T-cell (primary cell): ENCODE measurements at places on chromosomes 2 and 18. TPM values are rescaled to one million over a fixed set of nuclear protein-coding genes. Genes with fewer than 3 reads are reported as not detected.

DNA sequence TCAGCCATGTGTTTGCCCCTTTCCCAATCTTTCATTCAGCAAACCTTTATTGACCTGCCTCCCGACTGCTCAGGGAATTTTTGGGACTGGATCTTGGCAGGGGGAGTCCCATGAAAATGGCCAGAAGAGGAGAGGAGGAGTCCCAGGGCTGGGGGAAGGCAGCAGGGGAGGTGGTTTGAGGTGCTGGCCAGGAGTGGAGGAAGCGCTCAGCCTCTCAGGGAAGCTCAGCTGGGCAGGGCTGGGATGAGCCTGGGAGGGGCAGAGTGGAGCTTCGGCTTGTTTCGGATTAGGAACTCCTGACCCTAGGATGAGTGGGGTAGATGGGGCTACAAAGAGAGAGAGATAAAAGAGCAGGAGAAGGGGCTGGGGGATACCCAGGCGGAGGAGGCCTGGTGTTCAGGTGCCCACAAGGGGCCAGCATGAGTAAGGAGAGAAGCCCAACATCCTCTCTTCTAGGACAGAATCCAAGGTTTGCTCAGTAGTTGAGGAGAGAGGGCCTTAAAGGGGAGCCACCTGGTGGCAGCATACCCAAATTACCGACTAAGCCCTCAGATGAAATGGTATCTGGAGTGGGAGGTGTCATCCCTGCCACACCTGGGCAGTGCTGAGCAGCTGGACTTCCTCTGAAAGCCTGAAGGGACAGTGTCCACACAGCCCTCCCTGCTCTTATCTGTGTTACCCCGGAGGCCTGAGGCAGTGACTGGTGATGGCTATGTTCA, 91.1 kb downstream of the INHBB start:
- DNase-seq = no peak
- no peak overlapping the region for H3K4me3 ChIP-seq
- H3K27me3 ChIP-seq = peaks cover 51% of the 10 kb centered on the region
- no peak overlapping the region for H3K27ac ChIP-seq

DNA sequence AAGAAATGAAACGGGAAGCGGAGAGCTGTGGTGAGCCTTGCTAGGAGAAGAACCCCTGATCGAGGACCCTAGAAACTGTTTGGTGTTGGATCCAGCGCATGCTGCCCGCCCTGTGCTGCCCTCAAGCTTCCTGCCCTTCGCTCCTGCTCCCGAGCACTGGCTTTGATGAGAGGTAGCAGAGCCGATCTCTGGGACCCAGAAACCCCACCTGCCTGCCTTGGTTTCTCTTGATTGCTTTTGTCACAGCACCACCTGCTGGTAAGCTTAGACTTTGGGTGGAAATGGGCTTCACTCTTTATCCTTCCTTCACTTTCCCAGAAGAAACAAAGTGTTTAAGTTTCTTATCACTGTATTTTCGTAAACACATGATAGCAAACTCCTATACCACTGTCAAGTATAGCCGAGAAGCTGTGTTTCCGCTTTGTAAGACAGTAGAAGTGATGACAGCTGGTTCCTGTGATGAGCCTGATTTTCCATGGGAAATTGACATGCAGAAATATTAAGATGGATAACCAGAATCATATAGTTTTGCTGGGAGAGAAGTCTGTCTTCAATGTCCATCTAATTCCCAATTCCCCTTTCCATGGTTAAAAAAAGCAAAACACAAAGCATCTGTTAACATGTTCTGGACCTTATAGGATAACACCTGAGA, 267.4 kb downstream of the PHLPP1 start:
- no peak overlapping the region for H3K27ac ChIP-seq
- H3K36me3 ChIP-seq = no peaks in the 10 kb centered on the region
- no peak overlapping the region for H3K4me3 ChIP-seq
- no peaks in the 10 kb centered on the region for H3K27me3 ChIP-seq

DNA sequence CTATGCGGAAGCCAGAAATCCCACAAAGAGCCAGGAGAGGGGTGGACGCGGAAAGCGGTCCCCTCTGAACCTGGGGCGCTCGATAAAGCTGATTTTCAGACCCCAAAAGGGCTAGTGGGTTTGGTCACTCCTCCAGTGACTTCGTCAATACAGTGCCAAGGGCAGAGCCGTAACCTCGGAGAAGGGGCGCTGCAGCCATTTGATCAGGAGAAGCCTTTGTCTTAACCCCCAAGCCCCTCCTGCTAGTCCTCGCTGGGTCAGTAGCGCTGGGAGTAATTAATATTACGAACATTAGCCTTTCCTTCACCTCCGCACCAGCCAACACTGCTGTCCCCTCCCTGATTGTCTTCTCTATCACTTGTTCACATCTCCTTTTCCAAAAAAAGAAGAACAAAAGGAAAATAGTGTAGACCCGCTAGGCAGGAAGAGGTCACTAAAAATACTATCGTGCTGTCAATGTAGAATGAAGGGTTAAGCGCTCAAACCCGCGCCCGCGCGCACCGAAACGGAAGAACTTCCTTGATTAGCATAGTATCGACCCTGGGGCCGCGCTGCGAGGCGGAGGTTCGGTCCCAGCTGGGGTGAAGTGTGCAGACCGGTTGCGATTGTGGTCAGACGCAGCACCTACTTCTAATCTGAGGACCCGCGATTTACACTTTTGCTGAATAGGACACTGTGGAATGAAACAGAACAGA, 63.2 kb upstream of the MAPRE2 start:
- no peaks in the 10 kb centered on the region for H3K36me3 ChIP-seq
- peak overlapping the region; percentile 88 for H3K4me3 ChIP-seq
- peak; percentile 19 for DNase-seq
- H3K4me1 ChIP-seq = peaks cover 10% of the 10 kb centered on the region

Gene SPEG
- 18.9 TPM for total RNA-seq
